ENCODE measurements at places on chromosomes 7 and 10.

- no peak for DNase-seq
Observed at GRCh38 chr10:10792681-10793080, 225.0 kb upstream of the CELF2 start.

DNA sequence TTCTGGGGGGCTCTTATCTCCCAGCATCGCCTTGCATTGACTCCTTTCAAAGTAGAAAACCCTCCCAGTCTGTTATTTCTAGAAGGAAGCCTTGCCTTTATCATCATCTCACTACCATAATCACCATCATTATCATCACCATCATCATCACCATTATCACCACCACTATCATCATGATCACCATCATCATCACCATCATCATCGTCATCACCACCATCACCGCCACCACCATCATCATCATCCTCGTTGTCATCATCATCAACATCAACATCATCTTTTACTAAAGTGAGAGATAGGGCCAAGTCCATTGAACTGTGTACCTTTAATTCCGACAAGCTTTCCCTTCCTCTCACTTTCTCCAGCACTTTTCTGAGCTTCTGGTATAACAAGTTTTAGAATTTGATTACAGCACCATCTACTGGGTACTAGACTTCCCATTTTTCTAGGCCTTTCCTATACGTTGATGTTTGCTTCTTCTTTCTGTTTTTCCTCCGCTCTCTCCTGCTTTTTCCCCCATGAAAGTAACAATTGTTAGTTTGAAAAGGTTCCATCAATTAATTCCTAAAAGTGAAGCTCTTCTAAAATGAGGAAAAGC, 226.4 kb downstream of the BUB3 start:
- no peak for DNase-seq

- no peak for DNase-seq
Observed at GRCh38 chr10:122373721-122374120, 787 bp upstream of the PLEKHA1 start.

DNA sequence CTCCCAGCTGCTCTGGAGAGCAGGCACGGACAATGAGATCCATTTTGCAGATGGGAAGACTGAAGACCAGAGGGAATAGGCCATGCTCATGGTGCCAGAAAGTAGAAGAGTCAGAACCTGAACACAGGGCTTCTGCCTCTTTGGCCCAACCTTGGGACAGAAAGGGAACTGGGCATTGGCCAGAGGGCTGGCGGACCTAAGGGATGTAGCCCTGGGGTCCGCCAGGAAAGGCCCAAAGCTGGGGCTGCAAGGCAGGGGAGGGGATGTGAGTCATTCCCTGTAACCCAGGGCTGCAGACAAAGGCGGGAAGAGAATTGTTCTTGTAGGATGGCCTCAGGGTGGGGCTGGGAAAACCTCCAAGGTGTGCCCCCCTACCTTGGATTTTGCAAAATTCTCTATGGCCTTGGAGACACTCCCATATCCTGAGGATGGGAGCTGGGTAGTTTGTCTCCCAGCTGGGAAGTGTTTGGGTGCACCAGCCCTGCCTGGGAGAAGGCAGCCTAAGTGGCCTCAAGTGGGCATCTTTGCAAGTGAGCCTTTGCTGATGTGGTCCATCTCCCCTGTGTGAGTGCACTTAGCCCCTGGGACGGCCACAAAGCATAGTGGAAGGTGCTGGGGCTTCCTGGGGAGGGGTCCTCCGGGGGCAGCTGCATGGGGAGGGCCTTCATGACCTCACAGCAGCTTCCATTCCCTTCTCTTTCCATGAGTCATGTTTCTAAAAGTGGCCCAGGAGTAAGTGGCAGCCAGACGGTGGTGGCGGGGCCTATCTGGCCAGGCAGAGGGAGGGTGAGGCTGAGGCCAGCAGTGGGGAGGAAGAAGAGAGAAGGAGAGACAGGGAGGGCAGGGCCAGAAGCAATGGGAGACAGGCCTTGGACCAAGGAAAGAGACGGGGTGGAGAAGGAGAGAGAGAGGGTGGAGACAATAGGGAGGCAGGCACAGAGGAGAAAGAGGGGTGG, 9.2 kb downstream of the AQP1 start:
- no peak for DNase-seq

DNA sequence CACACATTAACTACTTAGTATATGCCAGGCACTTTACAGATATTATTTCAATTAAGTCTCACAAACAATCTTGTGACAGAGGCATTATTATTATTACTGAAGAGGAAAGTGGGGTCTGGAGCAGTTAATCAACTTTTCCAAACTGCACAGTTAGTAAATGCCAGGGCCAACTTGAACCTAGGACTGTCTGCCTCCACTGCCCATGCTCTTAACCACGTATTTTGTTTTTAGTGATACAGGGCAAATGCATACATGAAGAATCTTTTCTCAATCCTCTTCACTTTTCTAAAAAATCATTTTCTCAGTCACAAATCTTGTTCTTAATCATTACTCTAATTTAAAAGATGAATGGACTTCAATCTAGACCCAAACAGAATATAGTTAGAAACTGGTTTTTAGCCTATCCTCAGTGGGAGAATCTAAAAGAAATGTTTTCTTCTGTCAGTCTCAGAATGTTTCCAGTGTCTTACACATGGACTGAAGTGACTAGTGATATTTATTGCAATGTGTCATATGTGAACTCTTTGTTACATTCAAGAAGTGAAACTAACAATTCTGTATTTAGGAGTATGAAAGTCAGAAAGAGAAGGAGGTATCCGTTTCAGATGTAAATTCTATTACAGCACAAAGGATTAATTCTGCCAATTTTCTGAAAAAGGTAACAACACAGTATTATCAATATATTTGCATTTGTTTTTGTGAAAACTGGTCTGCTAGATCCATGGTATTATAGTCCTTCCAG, 55.5 kb upstream of the CCNJ start:
- DNase-seq: no peak

- no peak for DNase-seq
Observed at GRCh38 chr7:106618480-106618879, 42.5 kb downstream of the CCDC71L start.

DNA sequence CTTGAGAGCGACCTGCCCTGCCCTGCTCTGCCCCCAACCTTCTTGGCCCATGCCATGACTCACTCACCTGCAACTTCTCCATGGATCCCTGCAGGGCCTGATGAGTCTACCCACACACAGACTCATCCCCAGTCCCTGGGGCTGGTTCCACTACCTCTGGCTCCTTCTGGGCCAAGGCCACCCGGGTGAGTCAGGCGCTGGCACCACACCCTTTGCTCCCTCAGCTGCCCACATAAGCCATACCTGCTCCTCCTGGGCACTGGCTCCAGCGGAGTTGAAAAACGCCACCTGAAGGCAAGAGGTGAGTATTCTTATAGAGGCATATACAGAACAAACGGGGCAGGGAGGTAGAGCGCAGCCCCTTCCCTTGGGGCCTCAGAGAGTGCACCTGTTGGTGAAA, 16.2 kb upstream of the MTPAP start:
- no peak for DNase-seq

DNA sequence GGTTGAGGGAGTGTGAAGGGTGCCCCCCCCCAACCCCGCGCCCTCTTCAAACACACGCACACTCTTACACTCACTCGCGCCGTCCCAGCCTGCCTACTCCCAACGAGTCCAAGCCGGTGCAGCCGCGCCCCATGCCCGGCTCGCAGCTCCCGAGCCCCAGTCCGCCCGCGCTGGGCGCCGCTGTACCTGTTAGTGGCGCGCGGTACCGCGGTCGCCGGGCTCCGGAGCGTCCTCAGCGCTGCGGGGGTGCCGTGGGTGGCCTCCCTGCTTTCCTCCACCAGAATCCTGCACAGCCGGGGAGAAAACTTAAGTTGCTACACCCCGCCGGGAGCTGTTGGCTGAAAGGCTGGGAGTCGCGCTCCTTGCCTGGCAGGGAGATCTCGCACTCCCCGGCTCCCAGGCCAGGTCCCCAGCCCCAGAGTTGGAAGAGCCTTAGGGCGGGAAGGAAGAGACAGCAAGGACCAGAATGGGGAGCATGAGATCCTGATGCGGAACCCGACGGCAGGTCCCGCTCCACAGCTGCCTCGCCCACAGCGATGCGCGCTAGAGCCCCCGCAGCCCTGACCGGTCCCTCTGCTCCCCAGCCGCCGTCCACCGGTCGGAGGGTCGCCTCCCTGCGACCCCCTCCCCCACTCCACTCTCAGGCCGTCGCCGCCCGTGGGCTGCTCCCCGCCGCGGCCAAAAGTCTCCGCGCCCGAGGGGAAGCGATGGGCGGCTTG, 863 bp downstream of the ST8SIA6 start:
- peak; percentile 1 for DNase-seq

GRCh38 chr7:130872756-130873448, 138.9 kb upstream of the KLF14 start:
- no peak for DNase-seq

DNA sequence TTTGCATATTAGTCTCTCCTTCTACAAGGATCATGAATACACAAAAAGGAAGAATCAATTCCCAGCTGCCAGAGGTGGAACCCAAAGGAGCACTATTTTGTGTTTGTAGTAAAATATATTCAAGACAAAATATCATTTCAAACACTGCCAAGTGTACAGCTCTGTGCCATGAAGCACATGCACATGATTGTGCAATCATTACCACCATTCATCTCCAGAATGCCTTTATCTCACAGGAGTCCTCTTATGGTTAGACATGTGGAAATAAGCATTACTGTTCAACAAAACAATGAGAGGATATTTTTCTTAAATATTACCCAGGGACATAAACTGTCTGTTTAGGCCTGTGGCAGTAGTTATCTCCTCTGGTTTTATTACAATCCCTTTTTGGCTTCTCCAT, 151.4 kb upstream of the PPP1R3A start:
- no peak for DNase-seq

GRCh38 chr10:110324805-110325280, 20.1 kb upstream of the SMNDC1 start:
- no peak for DNase-seq

- DNase-seq: no peak
Observed at GRCh38 chr10:100507357-100507732, 12.3 kb downstream of the SEC31B start.

DNA sequence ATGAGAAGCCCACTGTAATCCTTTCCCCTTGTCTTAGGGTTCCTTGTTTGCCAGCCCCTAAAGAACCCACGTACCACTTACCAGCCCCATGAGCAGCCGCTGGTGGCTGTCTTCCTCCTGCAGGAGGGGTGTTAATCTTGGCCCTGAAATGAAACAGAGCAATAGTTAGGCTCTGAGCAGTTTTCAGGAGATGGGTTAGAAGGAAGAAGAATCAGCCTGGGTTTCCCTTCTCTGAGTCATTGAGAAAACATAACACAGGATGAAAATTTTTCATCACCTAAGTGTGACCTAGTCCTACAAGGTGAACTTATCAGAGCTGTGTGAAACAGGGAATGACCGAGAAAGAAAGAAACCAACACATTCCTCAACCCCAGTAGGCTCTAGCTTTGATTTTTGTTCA, 90.0 kb downstream of the GSAP start:
- no peak for DNase-seq

- DNase-seq: no peak
Observed at GRCh38 chr10:71255808-71256660, 43.7 kb downstream of the UNC5B start.

DNA sequence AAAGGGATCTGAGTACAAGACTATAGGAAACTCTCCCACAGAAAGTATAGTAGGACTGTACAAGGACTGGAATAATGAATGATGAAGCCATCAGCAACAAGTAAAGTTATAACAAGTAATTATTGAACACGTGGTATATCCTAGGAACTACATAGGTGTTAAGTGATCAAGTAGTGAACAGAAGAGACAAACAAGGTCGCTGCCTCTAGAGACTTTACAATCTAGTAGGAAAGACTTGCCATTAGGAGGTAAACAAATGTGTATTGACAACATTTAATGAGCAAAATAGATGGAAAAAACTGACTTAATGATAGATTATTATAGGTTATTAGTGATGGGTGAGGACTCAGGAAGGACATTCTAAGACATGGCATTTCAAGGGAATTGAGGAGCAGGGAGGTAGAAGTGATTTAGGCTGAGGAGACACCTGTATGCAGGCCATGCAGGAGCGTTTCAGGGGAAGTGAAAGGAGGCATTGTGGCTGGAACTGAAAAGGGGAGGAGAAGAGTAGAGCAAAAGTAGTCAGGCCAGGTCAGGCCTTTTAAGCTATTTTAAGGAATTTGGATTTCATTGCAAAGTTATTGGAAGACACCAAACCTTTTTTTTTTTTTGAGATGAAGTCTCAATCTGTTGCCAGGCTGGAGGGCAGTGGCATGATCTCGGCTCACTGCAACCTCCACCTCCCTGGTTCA, 8.5 kb upstream of the GLCCI1 start:
- no peak for DNase-seq

- no peak for DNase-seq
Observed at GRCh38 chr7:48255046-48255445, 83.8 kb downstream of the ABCA13 start.

DNA sequence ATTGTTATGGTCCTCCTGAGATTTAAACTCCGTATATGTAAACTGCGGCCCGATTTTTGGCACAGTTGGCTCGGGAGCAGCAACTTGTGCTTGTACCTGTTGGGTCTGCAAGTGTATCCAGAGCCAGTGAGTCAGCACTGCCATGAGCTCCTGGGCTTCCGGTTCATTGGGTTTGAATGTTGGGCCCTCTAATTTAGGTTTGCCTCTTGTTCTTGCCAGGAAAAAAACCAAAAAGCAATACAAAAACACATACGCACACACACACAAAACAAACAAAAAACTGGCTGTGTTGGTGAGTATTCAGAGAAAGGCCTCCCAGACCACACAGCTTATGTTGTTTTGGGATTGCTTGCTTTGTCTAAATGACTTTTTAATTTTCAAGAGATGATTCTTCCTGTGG, 26.3 kb downstream of the SND1 start:
- DNase-seq: no peak

DNA sequence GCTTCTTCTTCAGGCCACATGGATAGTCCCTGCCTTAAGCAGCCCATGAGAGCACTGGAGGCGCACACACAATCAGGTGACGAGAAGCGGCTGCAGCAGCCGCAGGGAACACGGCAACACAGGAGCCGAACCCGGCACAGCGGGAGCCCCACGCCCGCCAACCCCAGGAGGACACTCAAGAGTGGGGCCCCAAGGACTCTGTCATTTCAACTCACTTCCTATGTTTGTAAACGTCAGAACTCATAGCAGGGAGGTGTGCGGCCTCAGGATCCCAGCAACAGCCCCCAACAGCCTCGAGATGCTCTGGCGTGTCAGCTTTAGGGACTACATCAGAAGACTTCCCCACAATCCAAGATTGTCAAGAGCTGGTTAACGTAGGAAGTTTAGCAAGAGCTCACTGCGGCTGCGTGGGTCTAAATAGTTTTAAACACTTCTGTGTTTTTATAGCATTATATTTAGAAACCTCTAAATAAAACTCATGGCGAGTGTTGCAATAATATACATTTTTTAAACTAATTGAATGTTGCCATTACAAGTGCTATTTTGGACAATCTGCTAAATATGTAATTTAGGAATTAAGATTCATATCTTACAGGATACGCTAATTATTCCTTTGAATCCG, 123.4 kb downstream of the MAD1L1 start:
- DNase-seq: no peak

GRCh38 chr7:129208667-129209066, 16.2 kb upstream of the AHCYL2 start:
- DNase-seq: no peak

- DNase-seq: no peak
Observed at GRCh38 chr10:131691481-131692090, 209.2 kb upstream of the PPP2R2D start.

All from activated naive CD4-positive, alpha-beta T cell (primary cell).